ENCODE measurements at places on chromosomes 6 and 20.

DNA sequence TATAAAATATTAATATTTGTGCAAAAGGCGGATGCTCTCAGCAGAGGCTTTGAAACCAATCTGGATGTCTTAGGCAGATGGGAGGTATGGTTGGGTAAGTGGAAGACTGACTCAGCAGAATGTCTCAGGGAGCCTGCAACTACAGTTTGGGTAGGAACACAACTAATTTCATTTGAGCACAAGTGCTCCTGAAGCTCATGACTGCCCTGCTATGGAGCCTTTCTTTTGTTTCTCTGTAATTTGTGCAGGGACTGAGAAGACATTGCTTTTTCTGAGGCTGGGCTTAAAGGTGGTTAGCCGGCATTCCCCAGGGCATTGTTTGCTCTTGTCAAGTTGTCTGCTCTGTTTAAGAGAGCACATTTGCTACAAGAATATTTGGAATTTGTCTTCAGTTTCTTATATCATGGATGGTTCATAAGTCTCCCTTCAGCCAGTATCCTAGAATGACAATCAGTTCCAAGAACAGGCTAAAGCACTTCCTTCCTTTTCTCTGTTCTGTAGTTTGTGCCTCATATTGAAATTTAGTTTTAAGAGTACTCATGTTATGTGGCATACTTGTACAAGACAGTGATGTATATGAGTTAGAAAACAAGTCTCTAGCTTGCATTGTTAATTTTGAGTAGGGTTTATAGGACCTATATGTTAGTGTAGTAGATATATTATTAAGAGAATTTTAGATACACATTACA, 208.3 kb downstream of the ZFAND3 start:
- no peak for DNase-seq

GRCh38 chr6:76888351-76888750, 574.9 kb downstream of the HTR1B start:
- no peak for DNase-seq

DNA sequence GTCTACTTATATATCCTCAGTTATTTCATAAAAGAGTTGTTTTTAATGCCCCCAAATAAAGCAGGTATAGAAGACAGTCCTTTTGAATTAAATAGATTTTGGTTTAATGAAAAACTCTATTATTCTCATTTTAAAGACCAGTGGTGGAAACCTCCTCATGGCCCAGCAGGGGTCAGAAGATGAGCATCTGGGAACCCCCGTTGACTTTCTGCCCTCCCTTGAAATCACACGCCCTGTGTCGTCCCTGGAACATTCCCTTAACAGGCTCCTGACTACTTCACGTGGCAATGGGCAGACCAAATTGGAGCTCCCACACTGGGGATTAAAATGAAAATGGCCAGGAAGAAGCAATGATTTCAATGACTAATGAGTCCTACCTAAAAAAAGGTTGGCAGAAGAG, 220.9 kb downstream of the KIF16B start:
- no peak for DNase-seq

GRCh38 chr6:13452346-13453117, 34.9 kb downstream of the GFOD1 start:
- no peak for DNase-seq

DNA sequence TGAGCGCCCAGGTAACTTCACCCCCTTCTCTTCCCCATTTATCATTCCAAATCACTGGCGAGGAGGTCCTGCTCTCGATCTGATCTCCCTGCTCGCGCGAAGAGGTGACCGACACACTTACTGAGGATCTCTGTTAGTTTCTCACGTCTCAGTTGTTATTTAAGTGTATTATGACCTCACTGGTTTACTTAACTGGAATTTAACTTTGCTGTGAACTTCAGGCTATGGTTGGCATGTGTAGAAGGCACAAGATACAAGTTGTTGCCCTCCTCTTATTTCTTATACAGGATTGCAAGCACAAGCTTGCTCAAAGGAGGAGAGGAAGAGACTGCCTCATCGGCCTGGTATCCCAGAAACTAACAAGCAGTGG, 1.2 kb downstream of the RNF217 start:
- DNase-seq = no peak

- no peak for DNase-seq
These were observed 70.1 kb downstream of the TRMT11 start for GRCh38 chr6:126056355-126057004.

- no peak for DNase-seq
These were observed 39.0 kb upstream of the ASCC3 start for GRCh38 chr6:100920028-100920605.

GRCh38 chr20:33662172-33662571, at the start of gene C20orf144:
Gene C20orf144, plus strand, starts transcription at chr20:33662327. Its CDS starts 19 bp downstream, at chr20:33662346.
- DNase-seq = no peak

DNA sequence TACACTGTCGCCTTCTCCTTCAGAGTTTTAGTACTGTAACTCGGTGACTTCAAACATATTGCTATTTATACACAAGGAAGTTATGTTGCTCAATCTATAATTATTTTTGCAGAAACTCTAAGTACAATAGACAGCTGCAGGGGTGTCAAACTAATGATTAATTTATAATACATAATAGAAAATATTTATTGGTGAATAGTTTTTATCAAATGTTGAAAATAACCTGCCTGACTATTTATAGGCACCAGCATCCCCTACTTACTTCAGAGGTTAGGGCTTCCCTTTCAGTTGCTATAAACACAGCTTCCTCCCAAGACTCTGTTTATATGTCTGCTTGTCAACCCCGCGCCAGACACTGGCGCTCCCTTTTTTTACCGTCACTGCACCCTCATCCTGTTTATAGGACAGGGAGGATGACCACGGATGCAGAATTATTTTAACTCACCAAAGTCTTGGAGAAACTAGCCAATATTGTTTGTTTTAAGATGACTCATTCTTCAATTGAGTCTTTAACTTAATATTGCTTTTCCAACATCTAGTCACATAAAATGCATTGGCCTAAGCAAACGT, 225.0 kb downstream of the ALDH8A1 start:
- DNase-seq = no peak

GRCh38 chr20:45607810-45608209, 21.7 kb upstream of the WFDC10A start:
- no peak for DNase-seq

- DNase-seq = no peak
These were observed 131.9 kb downstream of the SLC24A3 start for GRCh38 chr20:19344341-19344740.

GRCh38 chr6:118893807-118894424, at the start of gene ASF1A:
Gene ASF1A, plus strand, starts transcription at chr6:118894152. Its CDS starts 262 bp downstream, at chr6:118894414.
- DNase-seq = peak; percentile 96

DNA sequence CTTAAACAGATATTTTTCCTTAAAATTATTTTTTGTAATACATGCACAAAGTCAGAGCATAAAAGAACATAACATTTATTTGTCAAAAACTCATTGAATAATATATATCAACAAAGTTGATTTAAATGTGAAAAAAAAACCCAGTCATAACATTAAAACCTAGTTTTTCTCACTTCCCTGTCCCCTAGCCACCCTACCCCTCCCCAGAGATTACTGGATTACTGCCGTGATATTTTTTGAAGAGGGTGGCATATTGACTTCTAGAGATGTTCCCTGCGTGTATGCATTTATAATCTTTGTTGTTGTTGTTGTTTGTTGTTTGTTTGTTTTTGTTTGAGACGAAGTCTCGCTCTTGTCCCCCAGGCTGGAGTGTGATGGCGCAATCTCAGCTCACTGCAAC, 52.4 kb upstream of the ARMC2 start:
- no peak for DNase-seq

- no peak for DNase-seq
These were observed 121.2 kb upstream of the UST start for GRCh38 chr6:148625609-148626008.

All from NCI-H2081 (cell line).